ENCODE measurements at places on chromosomes 7 and 10.

DNA sequence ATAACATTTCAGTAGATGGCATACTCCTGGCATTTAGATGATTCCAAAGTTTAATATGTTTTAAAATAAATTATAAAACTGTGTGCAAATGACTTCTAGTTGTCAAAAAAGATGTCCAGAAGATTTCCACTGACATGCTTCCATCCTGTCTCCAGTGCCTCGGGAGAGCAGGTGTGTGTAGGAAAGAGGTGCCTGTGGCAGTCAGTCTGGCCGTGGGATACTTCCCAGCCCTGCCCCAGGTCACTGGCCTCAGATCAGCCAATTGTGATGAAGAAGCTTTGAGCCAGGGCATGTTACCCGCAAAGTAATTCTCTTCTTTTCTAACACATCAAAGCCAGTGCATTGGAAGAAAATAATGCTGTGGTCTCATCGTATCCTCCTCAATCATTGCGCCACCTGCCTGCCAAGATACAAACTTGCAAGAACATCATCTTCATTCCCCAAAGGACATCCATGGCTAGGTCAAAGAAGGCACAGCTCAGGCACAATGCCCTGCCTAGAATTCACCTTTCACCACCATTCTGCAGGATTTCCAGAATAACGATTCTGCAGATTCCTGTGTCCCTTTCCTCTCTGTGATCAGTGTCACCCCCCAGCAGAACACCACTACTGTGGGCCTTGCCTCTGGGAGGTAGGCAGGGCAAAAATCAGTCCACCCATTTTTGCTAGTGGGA lies 6.3 kb upstream of the KCNMA1 start:
- no peak for DNase-seq

DNA sequence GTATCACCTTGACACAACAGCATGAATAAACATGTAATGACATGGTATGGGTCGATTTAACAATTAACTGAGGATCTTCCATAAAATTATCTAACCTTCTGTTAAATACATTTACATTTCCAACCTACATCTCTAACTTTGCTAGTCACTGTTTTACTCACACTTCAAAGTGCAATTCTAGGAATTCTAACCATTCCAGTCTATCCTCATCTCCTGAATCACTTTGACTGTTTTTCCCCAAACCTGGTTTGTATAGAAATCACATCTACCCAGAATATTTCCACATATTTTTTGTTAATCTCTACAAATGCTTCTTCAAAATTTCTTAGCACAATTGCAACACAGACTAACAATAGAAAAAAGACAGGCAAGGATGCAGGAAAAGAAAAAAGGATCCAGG lies 6.2 kb downstream of the ABI1 start:
- no peak for DNase-seq

DNA sequence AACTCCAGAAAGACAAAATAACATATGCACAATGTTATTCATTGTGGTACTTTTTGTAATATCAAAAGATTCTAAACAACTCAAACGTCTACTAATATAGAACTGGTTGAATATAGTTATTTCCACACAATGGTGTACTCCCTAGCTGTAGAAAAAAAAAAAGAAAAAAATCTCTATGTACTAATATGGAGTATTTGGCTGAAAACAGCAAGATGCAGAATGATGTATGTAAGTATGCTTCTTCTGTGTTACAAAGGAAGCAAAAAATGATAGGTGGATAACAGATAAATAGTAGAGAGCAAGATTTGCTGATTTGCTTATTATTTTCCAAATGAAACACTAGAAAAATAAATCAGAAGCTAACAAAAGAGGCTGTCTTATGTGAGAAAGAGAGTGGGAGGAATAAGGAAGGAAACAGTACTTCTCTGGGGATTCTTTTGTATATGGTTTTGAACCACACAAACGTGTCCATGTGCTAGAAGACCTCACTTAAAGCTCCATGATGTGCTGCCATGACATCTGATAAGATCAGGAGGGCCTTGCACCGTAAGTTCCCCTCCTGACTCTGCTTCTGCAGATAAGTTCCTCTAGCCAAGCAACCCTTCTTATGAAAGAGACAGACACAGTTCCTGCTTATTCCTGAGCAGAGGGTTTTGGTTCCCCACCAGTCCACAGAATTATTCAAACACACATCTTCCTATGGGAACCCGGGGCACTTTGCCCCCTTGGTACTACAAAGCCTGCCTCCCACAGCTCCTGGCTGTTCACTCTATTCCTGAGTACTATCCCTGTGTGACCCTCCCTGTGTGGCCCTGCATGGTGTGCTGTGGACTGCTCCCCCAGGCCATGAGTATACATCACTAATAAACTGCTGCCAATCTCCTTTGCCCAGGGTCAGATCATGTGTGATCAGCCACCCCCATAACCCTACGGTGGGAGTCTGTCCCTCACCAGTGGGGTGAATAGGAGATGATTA lies 159.1 kb downstream of the CCDC71L start:
- DNase-seq, result no peak

GRCh38 chr10:4767033-4767814 lies 58.8 kb upstream of the AKR1E2 start:
- peak; percentile 13 for DNase-seq

- DNase-seq, result no peak
These were observed 311.6 kb downstream of the CCDC3 start for GRCh38 chr10:12689893-12690292.

- no peak for DNase-seq
These were observed 49.2 kb upstream of the R3HCC1L start for GRCh38 chr10:98085238-98085637.

DNA sequence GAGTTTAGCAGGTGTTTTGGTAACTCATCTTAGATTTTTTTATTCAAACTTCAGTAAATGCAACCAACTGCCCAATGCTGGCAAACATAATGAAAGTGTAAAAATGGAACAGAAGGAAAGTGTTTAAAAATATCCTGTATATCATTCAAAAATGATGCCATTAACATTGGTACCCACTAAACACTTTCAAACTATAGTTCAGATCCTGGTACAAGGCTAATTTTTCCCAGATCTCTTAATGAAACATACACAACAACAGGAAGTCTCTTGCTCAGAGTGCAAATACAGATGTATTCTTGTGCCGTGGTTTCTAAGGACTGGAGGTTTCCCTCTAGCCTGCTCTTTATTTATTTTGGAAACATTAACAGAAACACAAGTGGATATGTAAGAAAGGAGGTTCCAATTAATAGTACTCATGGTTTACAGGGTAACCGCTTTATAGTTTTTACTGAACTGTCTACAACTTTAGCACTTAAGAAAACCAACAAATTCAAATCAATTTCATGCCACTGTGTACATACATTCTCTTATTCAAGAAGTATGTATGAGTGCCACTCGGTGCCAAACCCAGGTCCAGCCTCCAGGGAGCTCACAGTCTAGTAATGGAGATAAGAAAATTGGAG lies 176.0 kb upstream of the AKR1E2 start:
- DNase-seq, result no peak

DNA sequence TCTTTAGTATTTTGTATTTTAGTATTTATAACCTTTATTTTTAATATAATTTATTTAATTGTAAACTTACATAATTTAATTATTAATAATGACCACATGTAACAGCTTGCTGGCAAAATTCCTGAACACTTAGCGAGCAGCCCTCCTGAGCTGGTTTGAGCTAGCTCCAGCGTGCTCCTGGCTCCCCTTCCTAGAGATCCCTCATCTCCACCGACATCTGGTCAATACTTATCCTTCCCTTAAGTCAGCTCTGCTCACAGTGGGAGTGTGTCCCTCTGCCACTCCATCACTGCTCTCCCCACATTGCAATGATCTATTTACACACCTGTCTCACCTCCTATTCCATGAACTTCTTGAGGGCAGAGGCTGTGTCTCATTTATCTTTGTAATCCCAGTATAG lies 20.6 kb upstream of the TBXAS1 start:
- DNase-seq, result peak; percentile 26

DNA sequence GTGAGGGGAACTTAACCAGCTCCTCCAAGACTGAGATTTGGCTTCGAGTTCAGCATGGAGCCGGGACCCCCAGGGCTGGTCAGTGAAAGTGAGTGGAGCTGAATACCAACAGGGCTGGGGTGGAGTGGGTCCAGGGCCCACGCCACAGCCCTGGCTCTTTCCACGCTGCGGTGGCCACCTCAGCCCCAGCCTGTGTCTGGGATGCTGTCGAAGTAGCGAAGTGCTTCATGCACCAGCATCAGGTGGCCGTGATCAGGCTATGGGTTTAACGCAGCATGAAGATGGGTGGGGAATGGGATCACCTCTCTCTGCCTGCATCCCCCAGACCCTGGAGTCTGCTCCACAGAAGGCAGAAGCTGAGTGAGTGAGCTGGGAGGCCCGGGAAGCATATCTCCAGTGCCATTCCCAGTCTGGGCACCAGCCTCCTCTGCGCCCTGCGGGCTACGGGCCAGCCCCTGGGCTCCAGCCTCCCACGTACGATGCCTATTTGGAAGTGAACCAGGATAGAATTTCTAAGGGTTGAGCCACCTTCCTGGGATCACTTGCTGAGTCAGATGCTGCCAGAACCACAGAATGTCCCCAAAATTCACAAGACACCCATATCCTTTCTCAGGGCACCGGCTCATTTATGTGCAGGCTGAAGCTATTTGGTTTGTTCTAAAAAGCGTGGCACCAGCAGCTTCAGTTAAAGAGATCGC lies 131.1 kb upstream of the CHST15 start:
- DNase-seq, result no peak

DNA sequence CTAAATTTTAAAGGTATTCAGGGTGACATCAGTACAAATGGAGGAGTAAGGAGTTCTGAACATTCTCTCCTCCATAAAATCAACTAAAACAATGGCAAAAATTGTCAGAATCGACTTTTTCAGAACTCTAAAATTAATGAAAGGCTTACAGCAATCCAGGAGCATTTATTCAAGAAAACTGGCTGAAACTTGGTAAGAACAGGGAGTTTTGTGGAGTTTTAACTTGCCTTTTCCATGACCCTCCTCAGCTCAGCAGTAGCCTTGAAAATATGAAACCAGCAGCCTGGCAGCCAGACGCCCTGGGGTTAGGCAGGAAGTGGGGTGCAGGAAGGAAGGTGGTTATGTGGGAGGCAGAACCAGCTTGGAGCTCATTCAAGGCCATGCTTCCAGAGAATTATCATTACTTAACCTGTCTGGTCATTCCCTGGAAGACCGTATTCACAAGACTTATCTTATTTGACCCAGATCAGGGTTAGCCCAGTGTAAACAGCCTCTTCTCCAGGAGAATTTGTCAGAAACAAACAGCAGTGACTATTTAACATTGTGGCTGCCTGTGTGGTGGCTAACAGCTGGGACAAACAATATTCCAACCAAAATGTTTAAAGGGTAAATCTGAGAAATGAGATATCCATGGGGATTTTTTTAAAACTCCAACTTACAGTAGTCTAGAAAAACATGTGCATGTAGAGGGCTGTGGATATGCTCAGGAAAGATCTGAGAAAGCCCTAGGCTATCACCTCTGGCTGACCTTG lies 75.7 kb upstream of the MACROH2A2 start:
- no peak for DNase-seq

- no peak for DNase-seq
These were observed 16.5 kb downstream of the MGMT start for GRCh38 chr10:129483430-129484010.

DNA sequence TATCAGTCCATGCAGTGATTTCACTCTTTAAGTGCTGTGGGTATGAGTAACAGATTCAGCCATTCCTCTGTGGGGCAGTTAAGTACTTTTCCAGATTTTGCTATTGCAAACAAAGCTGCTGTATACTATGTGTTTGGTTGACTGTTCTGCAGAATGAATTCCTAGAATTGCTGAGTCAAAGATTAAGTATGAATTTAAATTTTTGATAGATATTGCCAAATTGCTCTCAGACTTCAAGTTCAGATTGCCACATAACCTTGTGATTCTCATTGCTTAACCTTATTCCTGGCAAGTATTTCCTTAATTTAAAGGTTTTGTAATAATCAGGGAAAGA lies 21.6 kb upstream of the SAR1A start:
- DNase-seq, result no peak

GRCh38 chr7:52100-52499 lies 140.3 kb upstream of the FAM20C start:
- no peak for DNase-seq

DNA sequence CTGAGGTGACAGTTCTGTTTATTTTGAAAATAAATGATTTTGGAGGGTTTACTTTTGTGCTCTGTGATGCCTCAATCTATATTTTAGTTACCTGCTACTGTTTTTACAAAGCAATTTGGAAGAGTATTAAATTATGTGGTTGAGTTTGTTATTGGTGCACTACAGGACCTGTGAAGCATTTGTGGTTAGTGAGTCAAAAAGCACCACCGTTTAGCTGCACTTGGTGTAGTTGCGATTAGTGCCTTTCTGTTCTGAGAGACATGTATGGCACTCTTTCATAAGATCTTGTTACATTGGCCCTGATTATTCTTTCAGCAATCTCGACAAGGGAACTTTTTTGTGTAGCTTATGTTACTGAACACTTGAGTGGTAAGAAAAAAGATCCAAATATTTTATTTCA lies 132.2 kb downstream of the BBS9 start:
- DNase-seq, result no peak

GRCh38 chr7:39035903-39036302 lies 58.2 kb downstream of the POU6F2 start:
- DNase-seq, result no peak

- no peak for DNase-seq
These were observed 31.0 kb upstream of the PFKP start for GRCh38 chr10:3036155-3037021.

DNA sequence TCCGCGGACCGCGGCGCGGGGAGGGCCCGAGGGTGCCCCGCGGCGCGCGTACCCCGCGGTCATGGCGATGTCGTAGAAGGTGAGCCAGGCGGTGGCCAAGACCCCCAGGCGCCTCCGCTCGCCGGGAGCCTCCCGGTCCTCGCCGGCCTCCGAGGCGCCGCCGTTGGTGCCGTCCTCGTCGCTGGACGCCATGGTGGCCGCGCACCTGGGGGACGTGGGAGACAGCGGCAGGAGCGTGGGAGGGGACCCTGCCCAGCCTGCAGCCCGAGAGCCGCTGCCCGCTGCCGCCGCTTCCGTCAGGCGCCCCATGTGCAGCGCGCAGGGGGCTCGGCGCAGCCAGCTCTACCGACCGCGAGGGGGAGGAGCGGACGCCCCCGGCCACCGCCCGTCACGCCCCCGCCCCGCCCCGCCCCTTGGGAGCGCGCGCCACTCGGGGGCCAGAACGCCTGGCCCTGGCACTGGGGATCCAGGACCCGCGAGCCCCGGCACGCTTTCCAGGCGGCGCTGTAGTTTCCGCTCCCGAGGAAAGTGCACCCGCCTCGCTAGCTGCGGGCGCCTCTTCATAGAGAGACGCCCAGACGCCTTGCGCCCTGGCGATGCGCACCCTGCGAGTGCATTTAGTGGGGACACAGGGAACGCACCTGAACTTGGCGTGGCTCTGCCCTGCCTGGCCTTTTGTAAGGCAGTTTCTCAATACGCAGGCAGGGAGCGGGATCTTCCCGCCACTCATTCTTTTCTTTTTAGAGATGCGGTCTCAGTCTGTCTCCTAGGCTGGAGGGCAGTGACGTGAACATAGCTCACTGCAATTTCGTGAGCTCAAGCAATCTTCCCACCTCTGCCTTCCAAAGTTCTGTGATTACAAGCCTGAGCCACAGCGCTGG lies at the start of gene HACD1:
TSS of gene HACD1 (minus strand) at position 344 of the 881 bp plus-strand sequence. CDS start at position 309, 35 bp downstream.
- peak; percentile 73 for DNase-seq

Data from SHP77 (cell line).